ENCODE measurements at places on chromosomes 1 and 21.

GRCh38 chr1:23910144-23910543 is 3.0 kb downstream of the CNR2 start:
- DNase-seq, result no peak

GRCh38 chr21:45427331-45428271 is 22.6 kb downstream of the COL18A1 start:
- no peak for DNase-seq

DNA sequence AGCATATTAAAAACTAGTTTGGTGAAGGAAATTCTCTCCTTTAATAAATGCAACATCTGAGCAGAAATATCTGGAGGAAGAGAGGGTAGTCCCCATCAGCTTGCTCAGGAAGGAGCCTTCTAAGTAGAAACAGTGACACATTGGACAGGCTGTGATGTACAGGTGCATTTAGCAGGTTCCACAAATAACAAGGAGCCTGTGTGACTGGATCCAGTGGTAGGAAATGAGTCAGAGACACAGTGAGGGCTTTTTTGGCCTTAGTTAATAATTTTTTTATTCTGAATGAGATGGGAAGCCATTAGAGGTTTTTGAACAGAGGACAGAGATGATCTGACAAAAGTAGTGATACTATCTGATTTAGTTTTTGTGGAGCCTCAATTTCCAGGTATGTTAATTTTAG is 738.9 kb upstream of the PTBP2 start:
- DNase-seq, result no peak

- no peak for DNase-seq
Observed at GRCh38 chr1:244391761-244392160, 59.9 kb downstream of the ADSS2 start.

- no peak for DNase-seq
Observed at GRCh38 chr1:61864489-61864888, 122.2 kb downstream of the PATJ start.
